ENCODE measurements at places on chromosomes 2 and 18.

DNA sequence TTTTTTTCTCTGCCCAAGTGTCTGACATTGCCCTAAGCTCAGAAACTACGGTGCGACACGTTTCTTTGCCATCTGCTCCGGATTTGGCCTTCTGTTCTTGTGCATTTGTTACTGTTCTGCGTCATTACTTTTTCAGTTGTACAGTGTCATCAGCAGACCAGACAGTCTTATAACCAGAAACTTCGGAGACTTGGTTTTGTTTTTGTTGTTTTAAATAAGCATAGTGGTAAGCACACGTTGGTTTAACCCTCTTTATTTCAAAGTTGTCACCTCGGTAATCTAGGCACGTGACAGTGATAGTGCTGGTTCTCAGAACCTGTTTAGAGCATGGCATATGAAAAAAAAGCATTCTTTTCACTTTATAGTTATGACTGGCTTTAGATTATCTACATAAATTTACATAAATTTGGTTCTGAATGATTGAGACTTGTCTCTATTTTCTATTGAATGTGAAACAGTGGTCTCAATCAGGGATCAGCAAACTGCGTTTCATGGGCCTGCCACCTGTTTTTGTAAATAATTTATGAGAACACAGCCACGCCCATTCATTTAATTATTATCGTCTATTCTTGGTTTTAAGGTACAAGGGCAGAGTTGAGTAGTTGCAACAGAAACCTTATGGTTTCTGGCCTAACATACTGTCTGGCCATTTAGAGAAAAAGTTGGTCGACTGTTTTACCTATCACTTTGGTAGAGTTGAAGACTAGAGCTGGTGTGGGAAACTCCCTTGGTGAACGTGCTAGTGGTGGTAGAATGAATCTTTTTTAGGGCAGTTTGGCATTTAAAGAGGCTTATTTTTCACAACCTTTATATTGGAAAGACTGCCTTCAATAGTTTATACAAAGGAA is 106.5 kb downstream of the ZNF532 start:
- DNase-seq: no peak

DNA sequence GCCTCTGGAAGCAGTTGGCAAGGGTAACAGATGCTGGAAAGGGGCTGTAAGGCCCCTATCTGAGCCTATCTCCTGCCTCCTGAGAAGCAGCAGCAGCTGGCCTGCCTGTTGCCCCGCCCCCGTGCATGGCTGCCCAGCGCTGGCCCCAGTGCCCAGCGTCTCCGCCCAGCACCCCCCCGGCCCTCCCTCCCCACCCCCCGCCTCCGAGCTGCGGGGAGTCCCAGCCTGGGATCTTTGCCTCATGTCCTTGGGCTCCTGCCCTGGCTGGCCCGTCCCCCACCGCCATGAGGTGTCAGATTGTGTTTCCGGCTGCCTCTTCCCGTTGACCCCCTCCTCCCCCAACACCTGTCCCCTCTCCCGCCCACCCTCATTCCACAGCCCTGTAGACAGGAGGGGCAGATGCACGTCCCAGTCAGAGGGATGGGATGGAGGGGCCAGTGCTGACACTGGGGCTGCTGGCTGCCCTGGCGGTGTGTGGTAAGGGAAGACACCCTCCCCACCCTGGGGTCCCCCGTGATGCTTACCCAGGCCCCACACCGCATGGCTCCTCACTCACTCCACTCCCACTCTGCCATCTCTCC is at the start of gene CHRND:
Gene CHRND (plus strand): TSS at position 370 of the 581 bp plus-strand sequence. CDS start 56 bp downstream, at position 426.
- no peak for DNase-seq

- DNase-seq: peak; percentile 55
Measured at GRCh38 chr2:72793798-72794440, 31.9 kb downstream of the EXOC6B start.

GRCh38 chr2:231037731-231038482 is 584 bp downstream of the C2orf72 start:
- DNase-seq: no peak

- no peak for DNase-seq
Measured at GRCh38 chr2:8595811-8596600, 85.8 kb upstream of the ID2 start.

GRCh38 chr2:169018390-169018789 is 12.7 kb downstream of the ABCB11 start:
- no peak for DNase-seq

DNA sequence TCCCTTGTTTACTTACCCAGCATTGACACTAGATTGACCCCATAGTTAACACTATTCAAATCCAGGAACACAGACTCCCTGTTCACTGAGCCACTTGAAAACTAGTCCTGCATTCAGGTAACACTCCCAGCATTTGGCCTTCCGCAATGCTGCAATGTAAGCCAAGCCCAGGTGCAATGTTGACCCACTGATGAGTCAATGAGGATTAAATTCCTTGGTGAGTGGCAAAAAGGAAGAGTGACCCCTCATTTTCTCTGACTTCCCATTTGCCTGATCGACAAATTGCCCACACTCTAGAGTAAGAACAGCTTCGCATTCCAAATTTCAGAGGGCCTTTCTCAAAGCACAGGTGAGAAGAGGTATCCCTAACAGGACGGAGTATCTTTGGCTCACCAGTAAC is 251.9 kb downstream of the FBXO15 start:
- no peak for DNase-seq

DNA sequence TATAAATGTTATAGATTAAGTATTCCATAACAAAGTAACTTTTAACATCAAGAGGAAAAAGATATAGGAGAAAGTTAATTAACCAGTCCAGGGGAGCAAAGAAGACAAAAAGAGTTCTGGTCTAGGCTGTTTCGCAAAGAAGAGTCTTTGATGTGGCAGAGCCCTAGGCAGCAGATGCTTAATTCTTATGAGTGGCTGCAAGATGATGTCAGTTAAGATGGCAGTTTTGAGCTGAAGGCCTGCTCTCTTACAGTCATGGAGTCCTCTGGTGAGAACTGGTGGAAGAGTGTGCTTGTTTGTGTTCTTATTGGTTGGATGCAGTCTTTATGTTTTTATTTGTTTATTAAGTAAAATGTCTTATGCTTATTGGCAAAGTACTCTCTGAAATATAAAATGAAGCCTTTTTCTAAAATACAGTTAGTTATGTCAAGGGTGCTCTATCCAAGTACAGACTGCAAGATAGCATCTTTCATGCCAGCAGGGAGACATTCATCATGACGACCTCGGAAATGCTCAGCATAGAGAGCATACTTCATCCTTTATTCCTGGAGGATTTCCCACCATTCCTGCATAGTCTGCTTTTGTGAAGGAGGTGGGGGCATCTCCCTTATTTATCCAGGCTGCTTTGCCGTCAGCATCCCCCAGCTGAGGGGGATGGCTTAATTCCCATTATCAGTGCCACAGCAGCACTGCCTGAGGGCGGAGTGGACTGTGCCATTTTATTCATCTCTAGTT is 38.9 kb upstream of the SERPINE2 start:
- DNase-seq: no peak

- no peak for DNase-seq
Measured at GRCh38 chr18:13635046-13635445, 91.3 kb downstream of the FAM210A start.

GRCh38 chr2:176135035-176135440 is 5.5 kb downstream of the HOXD8 start:
- peak; percentile 49 for DNase-seq

DNA sequence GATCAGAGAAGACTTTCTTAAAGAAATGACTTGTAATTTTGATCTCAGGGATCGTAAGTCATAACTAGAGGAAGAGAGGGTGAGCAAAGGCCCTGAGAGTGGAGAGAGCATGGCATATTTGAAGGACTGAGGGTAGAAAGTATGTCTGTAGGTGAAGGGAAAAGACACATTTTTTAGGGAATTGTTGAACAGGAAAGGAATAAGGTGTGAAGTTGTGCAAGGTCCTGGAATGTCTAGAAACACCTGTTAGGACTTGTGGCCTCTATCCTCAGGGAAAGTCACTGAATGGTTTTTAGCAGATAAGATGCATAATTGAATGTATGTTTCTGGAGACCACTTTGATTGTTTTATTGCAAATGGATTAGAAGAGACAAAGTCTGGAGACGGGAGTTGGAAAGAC is 62.5 kb upstream of the ACTR3 start:
- no peak for DNase-seq

DNA sequence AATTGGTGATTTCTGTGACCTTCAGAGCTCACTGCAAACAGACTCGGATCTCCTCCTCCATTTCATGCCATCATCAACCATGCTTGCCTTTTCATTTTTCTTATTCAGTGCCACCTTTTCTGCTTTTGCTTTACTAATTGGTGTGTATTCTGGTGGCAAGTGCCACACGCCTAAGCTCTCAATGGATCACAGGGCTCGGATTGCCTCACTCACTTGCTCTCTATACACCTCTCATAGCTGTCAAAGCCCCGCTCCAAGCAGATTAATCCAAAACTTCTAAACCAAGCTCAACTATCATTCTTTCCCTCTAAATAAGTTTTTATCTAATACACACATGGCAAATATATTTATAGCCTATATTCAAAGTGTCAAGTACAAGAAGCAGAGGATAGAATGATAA is 86.4 kb downstream of the PLEKHM3 start:
- DNase-seq: no peak

DNA sequence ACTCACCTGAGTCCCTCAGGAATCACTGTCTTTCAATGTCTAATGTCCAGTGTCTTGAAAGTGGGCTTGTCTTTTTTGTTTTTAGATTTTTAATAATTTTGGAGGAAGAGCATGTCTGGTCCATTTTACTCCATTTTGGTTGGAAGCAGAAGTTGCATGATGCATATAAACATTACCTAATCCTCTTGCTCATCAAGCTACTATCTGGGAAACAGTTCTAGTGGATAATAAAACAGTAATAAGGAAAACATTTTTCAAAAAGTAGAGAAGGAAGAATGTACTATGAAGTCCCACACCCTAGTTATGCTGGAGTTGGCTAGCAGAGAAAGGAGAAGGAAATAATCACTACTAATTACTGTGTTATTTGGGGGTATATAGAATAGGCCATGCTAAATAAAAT is 263.7 kb downstream of the ETAA1 start:
- DNase-seq: peak; percentile 40

DNA sequence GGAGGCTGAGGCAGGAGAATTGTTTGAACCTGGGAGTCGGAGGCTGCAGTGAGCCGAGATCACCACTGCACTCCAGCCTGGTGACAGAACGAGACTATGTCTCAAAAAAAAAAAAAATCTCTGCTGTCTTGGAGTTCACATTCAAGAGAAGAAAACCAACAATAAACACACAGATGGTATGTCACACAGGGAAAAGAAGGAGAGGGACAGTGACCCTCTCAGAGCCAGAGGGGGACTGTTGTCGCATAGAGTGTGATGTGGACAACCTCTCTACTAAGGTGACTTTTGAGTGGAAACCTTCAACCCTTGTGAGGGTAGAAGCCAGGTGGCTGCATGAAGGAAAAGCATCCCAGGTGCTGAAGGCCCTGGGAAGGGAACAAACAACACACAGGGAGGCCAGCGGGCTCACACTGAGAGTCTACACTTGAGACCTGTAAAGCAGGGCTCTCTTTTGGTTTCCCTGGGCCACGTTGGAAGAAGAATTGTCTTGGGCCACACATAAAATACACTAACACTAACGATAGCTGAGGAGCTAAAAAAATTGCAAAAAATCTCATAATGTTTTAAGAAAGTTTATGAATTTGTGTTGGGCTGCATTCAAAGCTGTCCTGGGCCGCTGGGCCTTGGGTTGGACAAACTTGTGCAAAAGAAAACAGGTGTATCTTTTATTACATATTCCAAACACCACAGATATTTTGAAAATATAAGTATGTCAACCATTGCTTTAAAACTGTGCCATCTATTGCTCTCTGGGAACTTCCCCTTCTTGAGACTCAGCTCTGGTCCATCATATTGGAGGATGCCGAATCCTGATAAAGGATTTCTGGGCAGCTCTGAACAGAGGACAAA is 136.0 kb downstream of the DDX1 start:
- DNase-seq: no peak
